Right lobe of liver (tissue), 6 donors: ENCODE measurements at places on chromosomes 5 and 9. TPM values are rescaled to one million over a fixed set of nuclear protein-coding genes. Genes with fewer than 3 reads are reported as not detected.

DNA sequence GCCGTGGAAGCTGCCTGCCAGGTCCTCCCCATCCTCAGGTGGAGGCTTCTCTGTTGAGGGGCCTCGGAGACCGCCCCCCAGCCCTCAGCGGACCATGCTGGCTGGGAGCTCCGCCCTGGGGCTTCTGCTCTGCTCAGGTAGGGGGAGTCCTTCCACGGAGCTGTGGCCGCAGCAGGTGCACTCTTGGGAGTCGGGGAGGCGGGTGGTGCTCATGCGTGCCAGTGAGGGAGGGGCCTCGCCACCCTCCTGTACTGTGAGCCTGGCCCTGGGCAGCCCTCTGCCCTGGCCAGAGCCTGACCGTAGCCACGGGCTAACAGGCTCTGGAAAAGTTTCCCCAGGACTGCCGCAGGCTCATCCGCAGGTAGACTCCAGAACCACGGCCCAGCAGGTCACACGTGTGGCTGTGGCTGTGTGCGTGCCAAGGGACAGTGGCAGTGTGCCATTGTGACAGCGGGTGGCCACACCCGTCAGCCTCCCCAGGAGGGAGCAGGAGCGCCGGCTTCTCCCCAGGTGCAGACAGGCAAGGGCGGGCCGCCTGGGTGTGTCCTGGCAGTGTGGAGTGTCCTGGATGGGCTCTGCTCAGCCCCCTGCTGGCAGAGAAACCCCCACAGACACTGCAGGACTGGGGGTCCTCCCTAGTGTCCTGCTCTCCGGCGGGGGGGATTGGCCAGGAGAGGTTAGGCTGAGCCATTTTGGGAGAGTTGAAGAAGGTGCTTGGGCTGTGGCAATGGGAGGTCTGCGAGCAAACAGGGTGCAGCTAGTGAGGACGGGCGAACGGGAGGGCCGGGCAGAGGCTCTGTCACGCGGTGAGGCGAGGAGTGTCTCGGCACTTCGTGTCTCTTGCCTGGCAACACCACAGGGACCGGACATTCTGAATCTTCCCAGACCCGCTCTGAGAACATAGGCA, 29.5 kb downstream of the TPPP start:
- DNase-seq: no peak

- DNase-seq: peak; percentile 19
These were observed 3.8 kb downstream of the NKD2 start for GRCh38 chr5:1012313-1012841.

Gene IFNB1
- total RNA-seq: not detected

GRCh38 chr5:177306674-177307543, 3.3 kb downstream of the PRELID1 start:
- no peak for DNase-seq

GRCh38 chr9:93681269-93682154, 105.1 kb downstream of the PHF2 start:
- peak; percentile 42 for DNase-seq

- no peak for DNase-seq
These were observed 31.9 kb upstream of the JADE2 start for GRCh38 chr5:134493461-134494055.

DNA sequence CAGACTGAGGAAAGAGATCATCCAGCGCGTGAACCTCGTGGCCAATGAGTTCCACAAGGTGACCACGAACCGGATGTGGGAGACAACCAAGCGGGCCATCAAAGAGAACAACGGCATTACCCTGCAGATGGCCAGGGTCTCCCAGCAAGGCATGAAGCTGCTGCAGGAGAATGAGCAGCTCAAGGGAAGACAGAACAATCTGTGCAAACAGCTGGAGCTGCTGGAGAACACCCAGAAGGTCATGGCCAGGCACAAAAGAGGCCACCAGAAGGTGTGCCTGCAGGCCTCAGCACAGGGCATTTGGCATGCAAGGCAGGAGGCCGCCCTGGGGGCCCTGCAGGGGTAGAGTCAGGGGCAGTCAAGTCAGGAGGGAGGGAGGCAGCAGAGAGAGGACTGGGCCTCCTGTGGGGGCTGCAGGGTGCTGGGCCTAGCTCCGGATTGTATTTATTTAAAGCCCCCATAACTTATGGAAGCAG, 4.2 kb downstream of the PTRH1 start:
- DNase-seq: no peak

DNA sequence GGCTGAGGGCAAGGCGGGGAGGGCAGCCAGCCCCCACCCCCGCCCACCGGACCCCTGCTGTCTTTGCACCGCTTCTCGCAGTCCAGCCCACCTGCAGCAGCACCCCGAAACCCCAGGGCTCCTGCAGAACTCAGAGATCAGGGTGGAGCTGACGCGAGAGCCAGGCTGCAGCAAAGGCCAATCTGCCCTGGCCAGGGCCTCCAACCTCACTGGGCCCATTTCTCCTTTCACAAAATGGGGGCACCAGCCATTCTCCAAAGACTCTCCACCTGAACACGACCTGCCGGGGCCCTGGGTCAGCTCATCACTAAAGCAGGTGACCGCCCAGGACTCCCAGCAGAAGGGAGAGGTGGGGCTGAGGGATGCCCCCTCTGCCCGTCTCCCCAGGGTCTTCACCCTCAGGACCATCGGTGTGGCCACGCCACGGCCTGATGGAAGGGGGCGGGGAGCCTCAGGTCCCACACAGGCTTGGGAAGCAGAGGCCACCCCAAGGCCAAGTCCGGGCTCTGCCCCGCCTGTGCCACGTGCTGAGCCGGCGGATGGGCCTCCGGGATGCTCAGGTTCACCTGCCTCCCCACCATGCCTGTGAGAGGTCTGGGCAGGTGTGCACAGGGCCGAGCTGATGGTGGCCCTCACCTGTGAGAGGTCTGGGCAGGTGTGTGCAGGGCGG, 13.1 kb downstream of the NACC2 start:
- no peak for DNase-seq

DNA sequence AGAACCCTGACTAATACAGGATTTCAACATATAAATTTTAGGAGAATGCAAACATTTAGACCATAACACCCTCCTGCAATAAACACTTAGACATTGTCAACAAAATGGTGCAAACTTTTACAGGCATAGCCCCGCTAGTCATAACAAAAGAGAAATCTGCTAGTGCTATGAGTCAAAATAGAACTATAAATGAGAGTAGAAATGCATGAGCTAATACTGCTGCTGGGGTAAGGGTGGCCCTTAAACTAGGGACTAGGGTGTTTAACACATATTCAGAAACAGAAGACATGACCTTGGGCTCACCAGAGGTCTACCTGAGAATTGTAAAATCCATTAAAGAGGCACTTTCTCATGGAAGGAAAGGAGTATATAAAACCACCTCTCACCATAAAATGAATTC, 131.6 kb downstream of the TLR4 start:
- no peak for DNase-seq

- DNase-seq: no peak
These were observed 357.4 kb downstream of the PSAT1 start for GRCh38 chr9:78654324-78654723.

Gene OR13C4
- total RNA-seq: not detected

- DNase-seq: no peak
These were observed 203.9 kb downstream of the PLK2 start for GRCh38 chr5:58255970-58256369.

DNA sequence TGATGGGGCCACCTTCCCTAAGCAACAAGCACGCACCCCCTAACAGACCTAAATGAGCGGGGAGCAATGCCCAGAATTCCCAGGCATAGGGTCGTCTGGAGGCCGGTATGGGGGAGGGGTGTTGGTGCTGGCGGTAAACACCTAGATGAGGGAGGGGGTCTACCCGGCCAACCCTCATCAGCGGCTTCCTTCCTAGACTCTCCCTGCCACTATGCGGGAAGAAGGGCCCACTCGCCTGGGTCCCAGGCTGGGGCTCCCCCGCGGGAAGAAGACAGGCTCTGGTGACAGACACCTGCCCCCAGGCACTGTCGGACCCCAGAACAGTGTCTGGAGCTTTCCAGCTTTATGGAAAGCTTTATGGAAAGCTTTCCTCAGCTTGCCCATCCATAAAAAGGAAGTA, 519.0 kb upstream of the SEMA6A start:
- DNase-seq: no peak

DNA sequence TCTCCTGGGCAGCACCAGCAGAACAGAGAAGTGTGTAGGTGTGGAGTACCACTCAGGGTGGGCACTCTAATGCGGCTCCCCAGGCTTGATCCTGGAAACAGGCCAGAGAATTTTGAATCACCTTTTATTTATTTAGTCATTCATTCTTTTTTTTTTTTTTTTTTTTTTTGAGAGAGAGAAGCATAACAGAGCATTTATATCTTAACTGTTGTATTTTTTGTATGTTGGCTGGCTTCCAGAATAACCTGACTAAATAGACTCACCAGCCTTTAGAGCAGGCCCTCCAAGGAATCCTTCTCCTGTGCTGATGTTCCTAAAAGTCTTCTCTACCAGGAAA, 153.4 kb downstream of the PIK3R1 start:
- no peak for DNase-seq

DNA sequence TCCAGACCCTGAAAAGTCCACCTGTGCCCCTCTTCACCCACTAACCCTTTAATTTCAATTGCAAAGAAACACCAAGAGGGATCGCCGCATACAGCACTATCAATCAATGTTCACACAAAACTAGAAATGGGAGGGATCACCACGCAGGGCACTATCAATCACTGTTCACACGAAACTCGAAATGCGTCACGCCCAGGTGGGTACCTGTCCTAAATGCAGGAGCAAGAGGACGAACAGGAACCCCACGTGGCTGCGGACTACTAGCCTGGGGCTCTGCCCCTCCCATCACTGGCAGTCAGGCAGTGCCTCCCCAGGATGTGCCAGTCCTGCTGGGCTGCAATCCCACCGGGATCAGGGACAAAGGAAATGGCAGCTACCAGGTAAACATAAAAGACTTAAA, 28.2 kb downstream of the RASGEF1C start:
- DNase-seq: no peak

Gene SPINK4
- not detected for total RNA-seq

- DNase-seq: no peak
These were observed 148.7 kb upstream of the SLC1A3 start for GRCh38 chr5:36457511-36458270.

Gene DMRT3
- total RNA-seq: not detected

Gene TMOD1
- total RNA-seq: 13.7 TPM

GRCh38 chr9:87112656-87113055, 165.3 kb upstream of the GAS1 start:
- DNase-seq: no peak

Gene PROB1
- total RNA-seq: 0.25 TPM

- no peak for DNase-seq
These were observed 155.5 kb upstream of the RAD23B start for GRCh38 chr9:107127608-107128007.

GRCh38 chr5:115979201-115980041, 17.1 kb downstream of the LVRN start:
- DNase-seq: no peak

DNA sequence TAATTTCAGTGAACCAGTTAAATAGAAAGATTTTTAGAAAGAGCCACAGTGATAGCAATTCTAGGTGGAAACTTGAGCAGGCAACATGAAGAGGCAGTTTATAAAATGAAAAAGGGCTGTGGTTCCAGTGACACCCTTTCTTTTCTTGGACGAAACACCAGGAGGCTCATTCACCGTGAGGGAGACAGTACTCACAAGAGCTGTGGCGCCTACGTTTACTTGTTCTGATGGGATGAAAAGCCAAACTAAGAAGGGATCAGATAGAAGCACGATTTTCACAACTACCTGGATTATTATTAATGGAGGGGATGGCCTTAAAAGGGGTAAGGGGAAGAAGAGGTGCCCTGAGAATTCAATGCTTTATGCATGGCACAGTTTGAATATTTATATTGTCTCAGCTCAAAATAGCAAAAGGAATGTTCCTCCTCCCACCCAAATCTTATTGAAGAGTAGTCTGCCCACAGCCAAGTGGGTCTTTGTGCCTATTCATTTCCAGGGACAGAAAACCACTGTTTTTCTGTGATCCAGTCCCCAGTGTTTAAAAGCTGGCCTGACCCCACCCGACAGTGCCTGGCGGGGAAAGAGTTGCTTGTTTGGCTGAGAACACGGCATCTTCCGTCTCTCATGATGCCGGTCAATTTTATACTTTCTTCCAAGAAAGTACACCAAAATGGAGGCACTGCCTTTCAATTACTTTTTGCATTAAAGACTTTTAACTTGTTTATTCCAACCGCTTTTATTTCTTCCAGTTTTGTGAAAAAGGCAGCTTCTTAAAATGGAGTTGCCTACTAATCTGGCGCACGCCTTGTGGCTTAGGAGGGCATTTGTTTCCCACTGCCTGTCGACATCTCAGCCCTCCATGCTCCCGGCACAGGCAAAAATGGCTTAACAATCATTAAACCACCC, 51.9 kb downstream of the HABP4 start:
- no peak for DNase-seq

Gene SLC34A3
- total RNA-seq: not detected

- no peak for DNase-seq
These were observed 18.6 kb upstream of the KDM4C start for GRCh38 chr9:6739218-6739617.

Gene NPR3
- total RNA-seq: 3.0 TPM
